Effector memory CD8-positive, alpha-beta T cell (primary cell): ENCODE measurements at places on chromosomes 6 and 20.
A peak's percentile ranks its signal among the peaks of the same experiment; 100 is the strongest.

GRCh38 chr6:2134554-2134953, 110.9 kb downstream of the GMDS start:
- no peak for DNase-seq
- no peaks in the 10 kb centered on the region for H3K36me3 ChIP-seq

GRCh38 chr6:143810745-143811144, 32.4 kb upstream of the LTV1 start:
- H3K27me3 ChIP-seq = no peaks in the 10 kb centered on the region
- H3K4me1 ChIP-seq = no peaks in the 10 kb centered on the region
- no peak overlapping the region for H3K27ac ChIP-seq
- DNase-seq = no peak
- no peak overlapping the region for H3K4me3 ChIP-seq

GRCh38 chr6:157162766-157163433, 160.4 kb downstream of the TMEM242 start:
- H3K27me3 ChIP-seq = no peaks in the 10 kb centered on the region
- H3K36me3 ChIP-seq = peaks cover 6% of the 10 kb centered on the region
- no peak overlapping the region for H3K4me3 ChIP-seq
- DNase-seq = no peak

- no peaks in the 10 kb centered on the region for H3K4me1 ChIP-seq
- H3K4me3 ChIP-seq = no peak overlapping the region
- H3K36me3 ChIP-seq = no peaks in the 10 kb centered on the region
- H3K27me3 ChIP-seq = no peaks in the 10 kb centered on the region
- no peak for DNase-seq
These were observed 443.8 kb downstream of the BCKDHB start for GRCh38 chr6:80550281-80550680.

DNA sequence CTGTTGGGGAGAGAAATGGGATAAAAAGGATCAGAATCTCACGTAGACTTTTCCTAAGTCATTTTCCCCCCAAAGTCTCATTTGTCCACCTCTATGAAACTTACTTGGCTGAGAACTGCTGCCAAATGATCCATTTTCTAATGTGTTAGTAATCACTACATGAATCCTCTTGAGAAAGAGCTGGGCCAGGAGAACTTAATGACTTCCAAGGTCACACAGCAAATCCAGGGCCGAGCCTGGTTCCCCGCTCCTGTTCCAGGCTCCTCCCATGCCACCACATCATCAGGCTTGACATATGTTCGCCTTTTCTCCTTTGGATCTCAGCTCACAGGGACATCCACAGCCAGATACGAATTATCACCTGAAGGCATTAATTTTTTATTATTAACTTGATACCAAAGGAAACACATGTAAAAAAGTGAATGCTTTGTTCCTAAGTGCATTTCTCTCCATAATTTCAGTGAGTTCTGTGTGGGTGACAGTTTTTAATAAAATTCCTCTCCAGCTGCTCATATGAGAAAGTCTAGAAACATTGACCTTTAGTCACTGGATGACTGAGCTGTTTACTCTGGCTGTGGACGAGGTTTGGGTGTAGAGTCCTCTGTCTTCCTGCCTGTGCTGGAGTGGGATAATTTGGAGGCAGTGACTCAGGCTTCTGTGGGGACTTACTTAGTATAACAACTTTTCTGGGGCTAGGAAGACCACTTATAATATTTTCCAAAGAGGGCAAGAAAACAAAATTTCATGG, 276.3 kb downstream of the PAX1 start:
- H3K4me3 ChIP-seq = no peak overlapping the region
- no peaks in the 10 kb centered on the region for H3K36me3 ChIP-seq
- no peaks in the 10 kb centered on the region for H3K27me3 ChIP-seq
- no peak overlapping the region for H3K27ac ChIP-seq
- H3K4me1 ChIP-seq = no peaks in the 10 kb centered on the region

- no peak overlapping the region for H3K27ac ChIP-seq
- peaks cover 3% of the 10 kb centered on the region for H3K4me1 ChIP-seq
- peaks cover 25% of the 10 kb centered on the region for H3K27me3 ChIP-seq
These were observed 68.1 kb upstream of the DTNBP1 start for GRCh38 chr6:15730922-15731321.

- no peak for DNase-seq
- H3K27ac ChIP-seq = no peak overlapping the region
- H3K4me3 ChIP-seq = no peak overlapping the region
- H3K4me1 ChIP-seq = no peaks in the 10 kb centered on the region
These were observed 100.5 kb upstream of the SLC22A23 start for GRCh38 chr6:3557336-3557735.

DNA sequence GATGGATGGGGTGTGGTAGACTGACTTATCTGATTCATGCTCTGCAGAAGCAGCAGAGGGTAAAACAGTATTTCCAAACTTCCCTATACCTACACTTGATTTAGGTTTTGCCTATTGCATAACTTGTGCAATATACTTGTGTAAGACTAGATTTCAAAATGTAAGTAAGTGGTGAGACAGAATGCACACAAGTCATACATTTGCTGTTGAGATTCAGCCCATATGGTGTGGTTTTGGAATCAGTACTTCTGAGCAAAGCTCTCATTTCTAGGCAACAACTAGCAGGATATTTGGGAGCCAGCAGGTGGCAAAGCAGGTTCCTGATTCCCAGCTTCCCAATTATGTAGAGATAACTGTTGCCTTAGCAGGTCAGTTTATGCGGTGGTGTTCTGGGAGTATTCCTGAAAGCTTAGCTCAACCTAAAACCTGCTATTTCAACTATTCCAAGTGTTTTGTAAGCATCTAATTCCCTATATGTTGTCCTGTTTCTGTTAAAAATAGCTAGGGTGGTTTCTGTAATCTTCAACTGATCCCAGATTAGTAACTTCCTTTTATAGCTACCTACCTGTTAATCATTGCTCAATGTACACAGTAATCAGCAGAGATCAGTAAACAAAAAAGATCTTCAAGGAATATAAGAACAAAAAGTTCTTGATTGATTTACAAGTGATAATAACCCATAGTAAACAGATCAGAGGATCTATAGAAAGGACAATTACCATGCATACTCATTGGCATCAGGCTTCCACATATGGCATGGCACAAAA, 8.5 kb upstream of the FABP7 start:
- no peak overlapping the region for H3K27ac ChIP-seq
- H3K27me3 ChIP-seq = no peaks in the 10 kb centered on the region
- no peak overlapping the region for H3K4me3 ChIP-seq

DNA sequence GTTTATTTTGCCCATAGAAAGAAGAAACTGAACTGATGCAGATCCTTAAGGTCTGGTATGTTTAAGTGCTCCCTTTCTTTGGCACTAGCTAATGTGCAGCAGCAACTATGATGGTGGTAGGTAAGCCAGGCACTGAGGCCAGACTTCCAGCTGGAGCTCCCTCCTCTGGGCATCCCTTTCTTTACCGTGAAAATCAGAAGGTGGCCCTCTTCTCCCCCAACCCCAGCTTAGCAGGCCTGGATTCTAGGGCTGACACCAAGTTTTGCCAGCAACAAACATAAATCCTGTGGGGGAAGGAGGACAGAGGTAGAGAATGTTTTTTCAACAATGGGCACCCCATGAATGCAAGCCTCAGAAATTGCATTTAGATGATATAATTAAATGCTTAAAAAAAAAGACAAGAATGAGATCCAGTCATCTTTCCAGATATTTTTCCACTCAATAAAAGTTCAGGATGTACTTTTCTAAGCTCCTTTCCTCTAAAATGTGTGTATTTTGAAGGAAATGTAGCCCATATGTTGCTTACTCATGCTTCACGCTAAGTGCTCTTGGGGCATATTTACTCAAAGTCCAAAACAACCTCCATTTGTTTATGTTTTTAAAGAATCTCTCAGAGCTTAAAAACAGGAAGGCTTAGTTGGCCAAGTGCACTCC, 123.9 kb upstream of the NXT1 start:
- H3K27me3 ChIP-seq = peaks cover 29% of the 10 kb centered on the region
- H3K27ac ChIP-seq = no peak overlapping the region

DNA sequence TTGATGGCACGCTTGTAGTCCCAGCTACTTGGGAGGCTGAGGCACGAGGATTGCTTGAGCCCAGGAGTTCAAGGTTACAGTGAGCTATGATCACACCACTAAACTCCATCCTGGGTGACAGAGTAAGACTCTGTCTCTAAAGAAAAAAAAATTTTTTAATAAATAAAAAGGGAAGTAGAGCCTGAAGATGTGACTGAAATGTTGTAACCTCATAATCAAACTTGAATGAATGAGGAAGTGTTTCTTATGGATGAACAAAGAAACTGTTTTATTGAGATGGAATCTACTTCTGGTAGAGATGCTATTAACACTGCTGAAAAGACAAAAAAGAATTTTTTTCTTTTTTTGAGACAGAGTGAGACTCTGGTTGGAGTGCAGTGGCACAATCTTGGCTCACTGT, 6.7 kb downstream of the MAK start:
- H3K27me3 ChIP-seq = peaks cover 22% of the 10 kb centered on the region
- no peak overlapping the region for H3K27ac ChIP-seq
- no peaks in the 10 kb centered on the region for H3K4me1 ChIP-seq
- no peak for DNase-seq

DNA sequence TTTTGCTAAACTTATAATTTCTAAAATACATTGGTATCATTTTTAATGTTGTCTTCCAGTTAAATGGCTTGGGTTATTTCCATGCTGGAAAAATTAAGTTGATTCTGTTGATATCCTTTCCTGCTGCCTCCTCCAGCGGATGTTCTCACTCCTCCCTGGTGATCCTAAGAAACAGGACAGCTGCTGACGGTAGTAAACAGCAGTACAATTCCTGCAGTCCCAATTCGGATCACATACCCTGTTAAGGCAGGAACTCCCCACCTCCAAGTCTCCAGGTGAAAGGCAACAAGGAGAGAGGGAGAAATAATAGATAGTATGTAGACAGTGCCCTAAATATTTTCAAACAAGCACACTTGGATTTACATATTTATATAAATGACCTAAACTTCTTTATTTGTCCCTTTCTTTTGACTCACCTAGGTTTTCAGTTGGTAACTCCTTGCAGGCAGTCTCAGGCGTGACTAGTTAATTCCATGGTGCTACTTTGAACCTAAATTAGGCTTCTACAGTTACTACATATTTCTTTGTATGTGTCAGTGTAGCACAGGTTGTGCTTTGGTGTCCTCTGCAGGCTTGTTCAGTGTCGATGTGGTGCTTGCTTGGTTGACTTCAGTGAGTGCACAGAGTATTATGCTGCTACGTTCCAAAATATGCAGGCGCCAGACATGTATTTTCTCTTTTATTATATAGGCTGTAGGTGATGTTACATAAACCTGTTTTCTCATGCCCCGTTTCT, 126.0 kb downstream of the ADGRB3 start:
- no peaks in the 10 kb centered on the region for H3K27me3 ChIP-seq
- H3K4me1 ChIP-seq = no peaks in the 10 kb centered on the region
- H3K36me3 ChIP-seq = no peaks in the 10 kb centered on the region
- no peak for DNase-seq

DNA sequence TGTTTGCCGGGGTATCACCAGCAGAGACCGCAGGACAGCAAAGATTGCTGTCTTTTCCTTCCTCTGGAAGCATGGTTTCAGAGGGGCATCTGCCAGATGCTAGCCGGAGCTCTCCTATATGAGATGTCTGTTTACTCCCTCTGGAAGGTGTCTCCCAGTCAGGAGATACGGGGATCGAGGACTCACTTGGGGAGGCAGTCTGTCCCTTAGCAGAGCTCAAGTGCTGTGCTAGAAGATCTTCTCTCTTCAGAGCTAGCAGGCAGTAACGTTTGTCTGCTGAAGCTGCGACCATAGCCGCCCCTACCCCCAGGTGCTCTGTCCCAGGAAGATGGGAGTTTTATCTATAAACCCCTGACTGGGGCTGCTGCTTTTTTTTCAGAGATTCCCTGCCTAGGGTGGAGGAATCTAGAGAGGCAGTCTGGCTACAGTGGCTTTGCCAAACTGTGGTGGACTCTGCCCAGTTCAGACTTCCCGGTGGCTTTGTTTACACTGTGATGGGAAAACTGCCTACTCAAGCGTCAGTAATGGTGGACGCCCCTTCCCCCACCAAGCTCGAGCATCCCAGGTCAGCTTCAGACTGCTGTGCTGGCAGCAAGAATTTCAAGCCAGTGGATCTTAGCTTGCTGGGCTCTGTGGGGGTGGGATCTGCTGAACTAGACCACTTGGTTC, 133.0 kb upstream of the FLRT3 start:
- no peak overlapping the region for H3K27ac ChIP-seq
- no peak for DNase-seq

GRCh38 chr20:36167902-36168503, 13.5 kb downstream of the EPB41L1 start:
- no peak overlapping the region for H3K4me3 ChIP-seq
- no peaks in the 10 kb centered on the region for H3K27me3 ChIP-seq
- H3K27ac ChIP-seq = no peak overlapping the region
- H3K4me1 ChIP-seq = peaks cover 2% of the 10 kb centered on the region
- no peaks in the 10 kb centered on the region for H3K36me3 ChIP-seq

DNA sequence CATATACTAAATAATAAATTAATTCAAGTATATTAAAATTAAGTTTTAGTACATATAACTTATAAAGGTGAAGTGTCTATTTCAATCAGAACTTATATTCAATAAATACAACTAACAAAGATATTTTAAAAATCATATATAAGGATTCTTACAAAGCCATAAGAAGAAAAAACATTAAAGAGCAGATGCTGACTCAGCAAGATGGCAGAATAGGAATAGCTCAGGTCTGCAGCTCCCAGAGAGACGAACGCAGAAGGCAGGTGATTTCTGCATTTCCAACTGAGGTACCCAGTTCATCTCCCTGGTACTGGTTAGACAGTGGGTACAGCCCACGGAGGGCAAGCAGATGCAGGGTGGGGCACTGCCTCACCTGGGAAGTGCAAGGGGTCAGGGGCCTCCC, 811.1 kb downstream of the EYS start:
- no peaks in the 10 kb centered on the region for H3K27me3 ChIP-seq
- H3K36me3 ChIP-seq = no peaks in the 10 kb centered on the region
- no peak overlapping the region for H3K4me3 ChIP-seq
- no peak overlapping the region for H3K27ac ChIP-seq
- no peaks in the 10 kb centered on the region for H3K4me1 ChIP-seq

GRCh38 chr20:51510936-51511605, 31.4 kb downstream of the NFATC2 start:
- H3K4me1 ChIP-seq = peaks cover 68% of the 10 kb centered on the region
- peak overlapping the region; percentile 85 for H3K27ac ChIP-seq
- DNase-seq = no peak
- H3K27me3 ChIP-seq = no peaks in the 10 kb centered on the region
- H3K4me3 ChIP-seq = no peak overlapping the region

GRCh38 chr6:71310261-71310660, 21.6 kb downstream of the OGFRL1 start:
- H3K4me3 ChIP-seq = no peak overlapping the region
- no peak overlapping the region for H3K27ac ChIP-seq
- no peak for DNase-seq
- no peaks in the 10 kb centered on the region for H3K36me3 ChIP-seq

DNA sequence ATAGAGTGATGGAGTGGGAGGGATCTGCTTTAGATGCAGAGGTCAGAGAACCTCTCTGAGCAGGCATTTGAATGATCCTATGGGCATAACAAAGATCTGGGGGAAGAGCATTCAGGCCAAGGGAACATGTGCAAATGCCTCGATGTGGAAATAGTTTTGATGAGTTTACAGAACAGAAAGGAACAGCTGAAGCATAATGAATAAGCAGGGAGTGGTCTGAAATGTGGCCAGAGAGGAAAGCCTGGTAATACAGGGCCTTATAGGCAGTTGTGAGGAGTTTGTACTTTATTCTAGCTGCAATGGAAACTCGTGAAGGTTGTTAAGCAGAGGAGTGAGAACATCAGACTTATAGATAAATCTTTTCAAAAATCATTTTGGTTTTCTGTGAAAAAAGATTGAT, 33.0 kb upstream of the ME1 start:
- DNase-seq = no peak
- H3K27me3 ChIP-seq = no peaks in the 10 kb centered on the region
- peaks cover 4% of the 10 kb centered on the region for H3K4me1 ChIP-seq
- no peak overlapping the region for H3K4me3 ChIP-seq
- H3K27ac ChIP-seq = no peak overlapping the region
